ENCODE measurements at places on chromosomes 3 and 15.

DNA sequence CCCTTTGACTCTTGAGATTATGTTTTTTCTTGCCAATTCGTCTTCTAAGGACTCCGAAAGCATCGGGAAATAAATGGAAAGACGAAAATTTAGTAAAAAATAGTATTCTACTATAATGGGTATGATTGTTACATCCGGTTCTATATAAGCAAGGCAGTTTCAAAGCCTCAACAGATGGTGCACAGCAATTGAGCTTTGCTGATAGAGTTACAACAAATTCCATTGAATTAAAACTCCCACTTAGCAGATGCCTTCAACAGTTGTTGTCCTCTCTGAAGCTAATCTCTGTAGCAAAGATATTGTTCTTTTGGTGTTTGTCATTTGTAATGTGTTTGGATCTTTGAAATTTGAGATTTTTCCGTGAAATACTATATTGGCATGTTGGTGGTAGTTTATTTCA lies 16.1 kb upstream of the GHSR start:
- DNase-seq: no peak

DNA sequence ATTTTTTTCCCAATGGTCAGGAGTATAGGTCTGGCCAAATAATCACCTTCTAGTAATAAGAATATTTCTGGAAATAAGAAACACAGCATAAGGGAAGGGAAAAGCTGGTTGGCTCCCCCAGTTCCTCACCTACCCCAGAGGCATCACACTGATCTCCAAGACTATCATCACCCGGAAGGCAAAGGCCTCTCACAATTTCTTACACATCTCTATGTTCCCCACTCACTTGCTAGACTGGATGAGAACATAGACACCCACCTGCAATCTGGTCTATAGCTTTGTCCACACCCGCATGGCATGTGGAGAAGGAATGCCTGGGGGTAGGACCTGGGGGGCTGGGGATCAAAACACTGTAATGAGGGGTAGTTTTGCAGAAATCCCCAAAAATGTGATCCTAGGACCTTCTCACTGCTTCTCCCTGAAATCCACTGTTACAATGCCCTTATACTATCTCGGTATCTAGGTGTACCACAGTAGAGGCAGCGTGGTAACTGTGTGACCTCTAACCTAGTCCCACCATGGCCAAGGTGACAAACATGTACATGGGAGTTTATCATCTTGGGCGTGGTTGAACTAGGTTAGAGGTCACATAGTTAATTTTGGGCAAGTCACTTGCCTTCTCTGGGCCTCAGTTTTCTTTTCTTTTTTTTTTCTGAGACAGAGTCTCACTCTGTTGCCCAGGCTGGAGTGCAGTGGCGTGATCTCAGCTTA lies 29.5 kb upstream of the NRROS start:
- DNase-seq: no peak

GRCh38 chr15:74832826-74833225 lies 6.4 kb downstream of the CPLX3 start:
- no peak for DNase-seq

- DNase-seq: no peak
Measured at GRCh38 chr3:14507757-14508504, 32.2 kb downstream of the GRIP2 start.

DNA sequence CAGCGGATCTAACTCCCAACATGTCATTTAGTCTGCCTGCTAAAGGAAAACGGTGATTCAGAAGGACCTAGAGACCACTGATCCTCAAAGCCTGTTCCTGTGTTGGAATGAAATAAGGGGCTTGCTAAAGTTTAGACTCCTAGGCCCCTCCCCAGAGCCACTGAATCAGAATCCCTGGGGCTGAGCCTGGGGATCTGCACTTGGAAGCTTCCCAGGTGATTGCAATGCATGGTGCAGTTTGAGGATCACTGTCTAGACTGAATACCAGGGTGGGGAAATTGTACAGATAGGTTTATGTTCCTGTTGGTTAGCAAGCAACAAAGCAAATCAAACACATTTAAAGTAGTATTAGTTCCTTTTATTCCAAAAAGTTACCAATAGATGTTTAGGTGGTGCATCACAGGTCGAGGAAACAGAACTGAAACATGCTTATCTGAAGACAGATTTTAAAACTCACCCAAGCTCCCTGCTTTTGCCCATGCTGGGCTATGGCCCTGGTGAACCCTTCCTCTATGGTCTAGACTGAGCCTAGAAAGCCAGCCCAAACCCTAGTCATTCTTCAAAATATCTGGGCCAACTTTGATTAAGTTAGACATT lies 29.6 kb upstream of the SPTBN5 start:
- DNase-seq: no peak

- DNase-seq: no peak
Measured at GRCh38 chr15:52789601-52790168, 451 bp downstream of the ONECUT1 start.

DNA sequence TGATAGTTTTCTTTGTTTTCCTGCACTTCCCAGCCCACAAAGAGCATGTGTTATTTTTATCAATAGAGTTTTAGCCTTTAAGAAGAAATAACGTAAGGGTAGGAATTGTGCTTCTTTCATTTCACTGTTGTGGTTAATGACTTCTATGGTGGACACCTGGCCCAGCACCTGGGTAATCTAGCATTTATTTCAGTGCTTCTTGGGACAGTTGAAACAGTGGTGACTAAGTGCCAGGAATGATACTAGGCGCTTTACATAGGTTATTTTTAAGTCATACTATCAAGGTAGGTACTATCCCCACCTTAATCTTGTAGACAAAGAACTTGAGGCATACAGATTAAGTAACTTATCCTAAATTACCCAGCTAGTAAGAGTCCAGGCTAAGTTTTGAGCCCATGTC lies 243.8 kb downstream of the SOX2 start:
- no peak for DNase-seq

GRCh38 chr3:142595141-142595540 lies 1.1 kb upstream of the PLS1 start:
- DNase-seq: no peak

- DNase-seq: no peak
Measured at GRCh38 chr3:10205451-10206165, 40.9 kb downstream of the IRAK2 start.

DNA sequence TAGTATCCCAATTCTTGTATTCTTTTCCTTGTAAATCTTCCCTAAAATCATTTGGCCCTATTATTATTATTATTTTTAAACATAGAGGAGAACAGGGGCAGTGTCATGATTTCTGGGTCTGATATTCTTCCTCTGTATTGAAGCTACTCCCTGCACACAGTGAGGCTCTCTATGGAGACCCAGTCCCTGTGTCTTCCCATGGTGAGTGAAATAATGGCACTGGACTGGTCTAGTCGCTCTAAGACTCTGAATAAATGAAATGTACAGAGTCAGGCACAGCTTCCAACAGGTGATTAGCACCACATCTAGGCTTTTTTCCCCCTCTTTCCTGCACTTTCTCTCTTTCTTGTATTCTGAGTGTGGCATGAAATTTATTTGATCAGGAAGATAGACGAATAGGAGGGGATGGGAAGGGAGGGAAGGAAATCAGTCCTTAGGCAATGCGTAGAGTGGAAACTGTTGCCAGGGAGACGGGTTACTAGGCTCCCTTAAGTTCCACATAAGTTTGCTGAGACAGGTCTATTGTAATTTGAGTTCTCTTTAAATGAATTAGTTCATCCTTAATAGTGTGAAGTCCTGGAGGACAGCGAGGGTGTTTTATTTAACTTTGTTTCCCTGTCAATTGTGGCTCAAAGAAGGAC lies 49.0 kb upstream of the NDN start:
- DNase-seq: no peak

GRCh38 chr3:168094580-168094876 lies 1.2 kb downstream of the GOLIM4 start:
- DNase-seq: no peak

DNA sequence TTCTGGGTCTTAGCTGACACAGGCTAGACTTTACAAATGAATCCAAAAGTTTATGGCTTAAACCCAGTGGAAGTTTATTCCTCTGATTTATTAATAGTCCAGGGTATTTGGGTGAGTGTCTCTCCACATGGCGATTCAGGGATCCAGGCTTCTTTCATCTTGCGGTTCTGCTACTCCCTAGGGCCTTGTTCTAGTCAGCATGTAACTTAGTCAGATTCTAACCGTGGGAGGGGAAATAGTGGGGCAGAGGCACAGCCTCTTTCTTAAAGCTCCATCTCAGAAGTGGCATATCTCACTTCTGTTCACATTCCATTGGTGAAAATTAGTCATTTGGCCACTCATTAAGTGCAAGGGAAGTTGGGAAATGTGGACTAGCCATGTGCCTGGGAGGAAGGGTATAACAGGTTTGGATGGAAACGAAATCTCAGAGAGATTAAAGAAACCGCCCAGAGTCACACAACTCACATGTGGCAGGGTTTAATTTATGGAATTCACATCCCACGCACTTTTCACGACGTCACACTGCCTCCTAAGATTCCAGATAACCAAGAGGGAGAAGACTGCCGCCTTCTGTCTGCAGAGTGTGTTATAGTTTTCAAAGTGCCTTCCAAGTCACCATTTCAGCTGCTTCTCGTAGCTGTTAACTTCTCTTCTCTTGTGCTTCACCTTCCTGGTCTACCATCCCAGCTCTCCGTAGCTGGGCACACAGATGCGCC lies 11.4 kb upstream of the RASGRF1 start:
- DNase-seq: no peak

- DNase-seq: no peak
Measured at GRCh38 chr15:68300115-68300940, 22.8 kb downstream of the FEM1B start.

DNA sequence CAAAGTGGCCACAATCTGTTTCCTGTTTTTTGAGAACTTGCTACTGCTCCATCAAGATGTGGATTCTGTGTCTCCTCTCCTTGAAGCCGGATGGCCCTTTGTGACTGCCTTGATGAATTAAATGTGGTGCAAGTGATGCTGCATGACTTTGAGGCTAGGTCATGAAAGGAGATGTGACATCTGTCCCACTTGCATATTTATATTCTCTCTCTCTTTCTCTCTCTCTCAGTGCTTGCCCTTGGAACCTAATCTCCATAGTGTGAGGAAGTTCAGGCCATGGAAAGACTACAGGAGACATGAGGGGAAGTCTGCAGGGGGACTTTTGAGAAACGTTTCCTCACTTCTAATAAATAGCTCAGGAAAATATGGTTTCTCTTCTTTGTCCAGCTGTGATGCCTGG lies 50.0 kb upstream of the ADPGK start:
- no peak for DNase-seq

DNA sequence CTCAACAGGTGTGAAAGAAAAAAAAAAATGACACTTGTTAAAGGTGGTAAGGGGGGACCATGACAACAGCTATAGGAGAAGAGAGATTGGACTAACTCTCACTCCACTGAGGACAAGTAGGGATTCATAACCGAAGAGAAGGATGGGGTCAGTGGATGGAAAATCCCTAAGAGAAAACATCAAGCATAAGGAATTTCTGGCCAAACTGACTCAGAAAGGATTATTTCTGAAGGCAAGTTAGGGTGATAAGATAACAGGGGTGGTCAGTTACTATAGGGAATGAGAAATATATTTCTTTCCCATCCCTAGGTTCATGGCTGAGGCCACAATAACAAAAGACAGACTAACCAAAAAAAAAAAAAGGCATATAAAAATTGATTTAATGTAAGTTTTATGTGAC lies 9.5 kb upstream of the RARB start:
- DNase-seq: no peak

GRCh38 chr3:101185341-101185740 lies 135.0 kb downstream of the IMPG2 start:
- DNase-seq: no peak

DNA sequence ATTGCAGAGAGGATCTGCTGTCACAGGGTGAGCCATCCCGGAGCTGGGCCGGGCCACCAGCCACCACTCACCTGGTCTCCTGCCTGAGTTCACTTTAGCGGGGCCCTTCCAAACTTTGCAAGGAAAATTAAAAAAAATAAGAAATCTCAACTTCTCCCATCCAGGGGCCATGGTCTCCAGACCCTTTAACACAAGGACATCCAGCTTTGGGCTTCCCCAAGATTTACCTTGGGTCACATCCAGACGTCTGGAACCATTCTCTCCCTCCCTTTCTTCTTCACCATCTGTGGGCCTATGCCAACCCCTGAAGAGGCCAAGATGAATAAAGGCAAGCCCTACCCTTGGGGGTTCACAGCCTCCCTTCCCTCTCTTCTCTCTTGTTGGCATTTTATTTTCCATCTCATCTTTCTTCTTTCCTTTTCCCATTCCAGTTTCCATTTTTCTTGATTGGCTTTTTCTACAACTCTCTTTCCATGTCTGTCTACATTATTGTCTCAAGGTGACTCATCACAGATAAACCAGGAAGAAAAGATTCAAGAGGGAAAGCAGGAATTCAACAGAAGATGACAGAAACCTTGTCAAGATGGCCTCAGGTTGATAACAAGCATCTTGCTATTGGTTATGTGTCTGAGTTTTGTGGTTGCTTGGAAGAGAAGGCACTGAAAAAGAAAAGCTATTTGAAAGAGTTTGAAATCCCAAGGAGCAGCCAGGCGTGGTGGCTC lies 49.5 kb downstream of the ITGA11 start:
- DNase-seq: no peak

DNA sequence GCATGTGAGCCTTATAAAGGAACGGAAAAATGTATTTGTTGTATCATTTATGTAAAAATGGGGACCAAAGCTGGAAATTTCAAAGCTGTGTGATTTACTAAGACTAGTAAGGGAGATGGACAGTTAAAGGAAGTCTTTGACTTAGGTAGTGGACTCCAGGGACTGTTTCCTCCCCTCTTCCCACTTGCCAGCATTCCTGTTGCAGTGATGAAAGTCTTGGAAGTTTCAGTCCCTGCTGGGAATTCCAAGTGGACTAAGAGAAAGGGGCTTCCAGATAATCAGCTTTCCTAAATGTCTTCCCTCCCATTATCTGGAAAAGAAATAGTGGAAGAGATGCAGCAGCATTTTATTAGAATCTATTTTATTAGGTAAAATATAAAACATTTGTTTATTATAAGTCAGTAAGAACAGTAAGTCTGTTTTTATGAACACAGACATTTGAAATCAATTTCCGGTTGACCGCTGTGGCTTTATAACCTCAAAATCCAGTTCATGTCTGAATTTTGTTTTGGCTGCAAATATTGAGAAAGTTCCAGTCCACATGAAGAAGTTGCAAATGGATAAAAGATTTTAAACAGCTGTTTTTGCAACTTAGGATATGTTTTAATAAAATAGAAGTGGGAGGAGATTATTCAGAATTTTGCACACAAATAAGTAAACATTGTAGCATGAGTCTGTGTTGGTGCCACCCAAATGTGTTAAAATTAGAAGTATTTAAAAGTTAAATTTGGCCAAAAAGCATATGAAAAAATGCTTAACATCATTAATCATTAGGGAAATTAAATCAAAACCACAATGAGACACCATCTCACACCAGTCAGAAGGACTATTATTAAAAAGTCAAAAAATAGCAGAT lies 141.8 kb downstream of the IL20RB start:
- no peak for DNase-seq

- DNase-seq: no peak
Measured at GRCh38 chr3:71718072-71718471, 7.1 kb downstream of the EIF4E3 start.

- no peak for DNase-seq
Measured at GRCh38 chr3:37694284-37694675, 167.4 kb upstream of the CTDSPL start.
